Activated CD8-positive, alpha-beta T cell treated with anti-CD3 and anti-CD28 coated beads for 36 hours (primary cell): ENCODE measurements at places on chromosomes 12 and 14. TPM values are rescaled to one million over a fixed set of nuclear protein-coding genes. Genes with fewer than 3 reads are reported as not detected.

- no peak for DNase-seq
Measured at GRCh38 chr14:75636100-75636692, 24.5 kb downstream of the ERG28 start.

GRCh38 chr14:69763761-69764510, 3.0 kb upstream of the SRSF5 start:
- peak; percentile 53 for DNase-seq

- DNase-seq = no peak
Measured at GRCh38 chr12:105459760-105460330, 129.4 kb downstream of the C12orf75 start.

DNA sequence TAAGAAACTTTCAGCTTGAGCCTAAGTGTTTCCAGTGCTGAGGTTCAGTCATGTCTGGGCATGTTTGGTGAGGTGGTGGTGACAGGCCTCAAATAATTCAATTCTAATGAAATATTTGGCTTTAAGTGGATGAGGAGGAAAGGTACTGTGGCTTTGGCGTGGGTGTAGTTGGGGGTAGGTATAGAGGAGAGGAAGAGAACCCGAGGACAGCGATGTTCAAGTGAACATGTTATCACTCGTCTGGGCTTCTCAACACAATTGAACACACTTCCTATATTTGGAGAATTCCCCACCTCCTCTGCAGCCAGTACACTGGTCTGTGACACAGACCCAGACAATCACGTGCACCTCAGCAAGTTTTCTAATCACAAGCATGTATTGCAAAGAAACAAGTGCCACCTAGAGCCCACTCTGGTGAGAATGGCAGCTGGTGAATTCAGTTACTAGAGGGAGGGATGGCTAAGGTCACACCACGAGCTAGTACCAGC, 53.0 kb downstream of the IFNG-AS1 start:
- DNase-seq = peak; percentile 65

DNA sequence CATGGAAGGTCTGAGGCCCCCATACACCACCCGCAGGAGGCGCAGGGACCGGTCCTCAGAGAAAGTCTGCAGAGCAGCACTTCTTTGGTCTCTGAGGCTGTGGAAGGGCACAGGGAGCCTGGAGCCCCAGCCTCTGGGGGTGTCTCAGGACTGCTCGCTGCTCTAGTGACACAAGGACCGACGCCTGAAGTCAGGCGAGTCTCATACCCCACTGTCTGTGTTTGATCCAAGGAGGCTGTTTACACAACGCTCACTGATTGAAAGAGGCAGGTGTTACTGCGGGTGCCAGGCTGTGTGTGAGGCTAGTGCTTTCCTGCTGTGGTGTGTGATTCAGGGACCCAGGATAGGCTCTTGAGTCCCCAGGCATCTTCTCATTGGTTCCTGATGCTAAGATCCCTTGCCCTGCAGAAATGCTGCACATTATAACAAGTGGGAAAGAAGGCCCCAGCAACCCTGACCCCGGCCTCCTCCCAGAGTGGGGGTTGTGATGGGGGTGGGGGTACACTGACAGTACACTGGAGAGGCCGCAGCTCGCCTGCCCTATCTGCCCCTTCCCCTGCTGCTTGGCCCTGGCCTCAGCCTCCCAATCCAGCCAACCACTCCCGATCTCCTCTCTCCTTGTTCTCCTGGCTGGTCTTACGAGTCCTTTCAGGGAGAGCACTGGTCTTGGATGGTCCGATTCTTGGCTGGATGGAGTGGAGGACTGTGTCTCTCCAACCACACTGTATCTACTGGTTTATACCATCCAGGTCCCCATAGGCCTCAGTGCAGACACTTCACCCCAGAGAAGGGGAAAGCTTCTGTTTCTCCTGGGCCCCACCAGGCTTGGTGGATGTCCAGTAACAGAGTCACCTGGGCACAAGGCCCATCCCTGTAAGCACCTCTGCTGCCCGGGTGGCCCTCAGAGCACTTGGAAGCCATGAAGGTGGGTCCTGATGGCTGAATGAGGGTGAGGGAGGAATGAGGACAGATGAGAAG, 6.6 kb downstream of the CACNA2D4 start:
- DNase-seq = no peak

GRCh38 chr12:68317047-68317667, 15.0 kb downstream of the MDM1 start:
- DNase-seq = peak; percentile 68

DNA sequence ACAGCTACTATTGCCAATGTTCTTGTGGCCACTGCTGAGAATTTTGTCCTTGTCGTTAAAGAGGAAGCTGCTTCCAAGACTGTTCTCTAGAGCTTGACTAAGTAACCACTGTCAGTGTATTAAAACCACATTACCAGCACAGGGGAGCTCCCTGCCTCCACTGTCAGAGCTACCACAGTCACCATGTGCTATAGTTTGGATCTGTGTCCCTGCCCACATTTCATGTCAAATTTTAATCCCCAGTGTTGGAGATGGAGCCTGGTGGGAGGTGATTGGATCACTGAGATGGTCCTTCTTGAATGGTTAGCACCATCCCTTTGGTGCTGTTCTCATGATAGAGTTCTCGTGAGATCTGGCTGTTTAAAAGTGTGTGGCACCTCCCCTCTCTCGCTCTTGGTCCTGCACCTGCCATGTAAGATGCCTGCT, 23.2 kb upstream of the RAP1B start:
- peak; percentile 79 for DNase-seq

DNA sequence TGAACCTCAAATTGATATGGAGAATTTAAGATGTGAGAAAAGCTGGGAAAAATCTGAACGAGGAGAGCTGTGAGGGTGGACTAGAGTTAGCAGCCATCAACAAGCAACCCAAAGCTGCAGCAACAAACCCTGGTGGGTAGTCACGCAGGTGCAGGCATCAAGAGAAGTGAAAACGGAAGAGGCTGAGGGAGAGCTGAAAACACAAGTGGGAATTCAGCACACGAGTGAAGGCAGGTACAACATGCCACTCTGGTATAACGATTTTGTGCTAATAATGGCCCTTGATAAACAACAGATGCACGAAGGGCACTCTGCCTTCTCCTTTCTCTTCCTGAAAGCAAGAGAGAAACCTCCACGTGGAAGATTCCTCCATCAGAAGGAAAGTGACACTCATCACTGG, 11.5 kb downstream of the TCL1B start:
- DNase-seq = no peak

DNA sequence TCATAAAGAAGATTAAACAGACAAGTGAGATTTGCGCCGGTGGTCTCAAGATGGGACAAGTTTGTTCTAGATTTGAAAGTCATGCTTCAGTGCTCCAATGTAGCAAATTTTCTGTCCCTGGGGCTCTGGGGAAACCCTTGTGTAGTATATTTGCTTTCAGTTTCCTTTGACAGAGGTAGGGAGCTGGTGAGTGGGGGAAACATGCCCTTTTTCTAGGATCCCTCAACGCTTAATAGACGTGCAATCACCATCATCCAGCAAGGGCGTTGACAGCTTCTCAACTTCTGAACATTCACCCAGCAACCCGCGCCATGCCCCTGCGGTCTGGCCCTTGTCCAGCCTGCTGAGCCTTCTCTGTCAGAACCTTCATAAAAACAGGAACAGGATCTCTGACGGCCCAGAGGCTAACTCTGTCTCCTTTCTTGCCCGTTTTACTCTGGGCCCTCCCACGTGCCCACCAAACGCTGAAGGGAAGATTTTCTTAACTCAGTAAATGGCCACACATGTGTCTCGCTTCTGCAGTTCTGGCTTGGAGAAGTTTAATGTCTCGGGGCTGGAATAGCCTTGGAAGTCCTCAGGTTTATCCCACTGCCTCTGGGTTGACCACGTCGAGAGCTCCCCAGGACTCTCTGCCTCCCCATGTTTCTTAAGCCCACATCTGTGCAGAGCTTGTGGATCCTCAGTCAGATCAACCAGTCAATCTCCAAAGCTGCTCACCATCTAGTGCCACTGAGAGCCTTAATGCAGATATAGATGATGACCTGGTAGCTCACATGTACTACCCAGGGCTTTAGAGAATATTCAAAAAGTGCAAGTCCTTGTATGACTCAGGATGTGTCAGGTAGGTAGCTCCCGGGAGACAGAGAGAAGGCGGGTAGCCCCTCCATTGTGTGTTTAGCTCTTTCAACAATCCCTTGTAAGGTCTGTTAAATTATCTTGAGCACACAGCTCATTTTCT, 58.1 kb upstream of the CCND2 start:
- peak; percentile 73 for DNase-seq

- no peak for DNase-seq
Measured at GRCh38 chr12:87266305-87266704, 762.9 kb downstream of the C12orf50 start.

- DNase-seq = no peak
Measured at GRCh38 chr12:114764510-114764909, 80.5 kb upstream of the TBX3 start.

GRCh38 chr14:29274890-29275596, 508.5 kb downstream of the FOXG1 start:
- DNase-seq = no peak

DNA sequence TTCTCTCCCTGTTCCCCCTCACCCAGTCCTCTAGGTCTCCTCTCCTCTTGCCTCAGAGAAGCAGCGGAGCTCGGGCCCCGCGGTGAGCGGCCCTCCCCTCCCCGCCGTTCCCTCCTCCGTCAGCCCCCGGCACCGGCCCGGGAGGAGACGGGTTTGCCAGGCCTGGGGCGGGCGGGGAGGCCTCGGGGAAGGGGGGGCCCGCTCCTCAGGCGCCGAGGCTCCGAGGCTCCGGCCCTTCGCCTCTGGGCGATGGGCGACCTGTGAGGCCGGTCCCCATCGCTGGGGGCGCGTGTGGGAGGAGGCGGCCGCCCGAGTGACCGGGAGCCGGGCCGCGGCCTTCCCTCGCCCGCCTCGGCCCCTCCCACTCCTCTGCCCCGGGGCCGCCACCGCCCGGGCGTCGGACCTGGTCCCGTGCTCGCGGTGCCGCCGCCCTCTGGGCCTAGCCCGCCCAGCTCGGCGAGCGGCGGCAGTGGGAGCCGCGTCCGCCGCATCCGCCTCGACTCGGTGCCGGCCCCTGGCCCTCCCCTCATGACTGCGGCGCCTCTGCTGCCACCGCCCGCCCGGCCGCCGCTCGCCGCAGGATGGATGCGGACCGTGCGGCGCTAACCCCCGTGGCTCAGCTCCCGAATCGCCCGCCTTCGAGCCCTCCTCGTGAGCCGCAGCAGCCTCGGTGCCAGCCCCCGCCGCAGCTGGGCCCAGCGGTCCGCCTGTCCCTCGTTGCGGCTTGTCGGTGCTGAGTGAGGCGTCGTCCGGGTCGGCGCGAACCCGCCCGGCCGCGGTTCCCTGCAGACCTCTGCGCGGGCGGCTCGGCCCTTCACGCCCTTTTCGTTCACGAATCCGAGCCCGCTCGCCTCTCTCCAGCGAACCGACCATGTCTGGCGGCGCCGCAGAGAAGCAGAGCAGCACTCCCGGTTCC, 574 bp downstream of the WNK1 start:
- peak; percentile 51 for DNase-seq

DNA sequence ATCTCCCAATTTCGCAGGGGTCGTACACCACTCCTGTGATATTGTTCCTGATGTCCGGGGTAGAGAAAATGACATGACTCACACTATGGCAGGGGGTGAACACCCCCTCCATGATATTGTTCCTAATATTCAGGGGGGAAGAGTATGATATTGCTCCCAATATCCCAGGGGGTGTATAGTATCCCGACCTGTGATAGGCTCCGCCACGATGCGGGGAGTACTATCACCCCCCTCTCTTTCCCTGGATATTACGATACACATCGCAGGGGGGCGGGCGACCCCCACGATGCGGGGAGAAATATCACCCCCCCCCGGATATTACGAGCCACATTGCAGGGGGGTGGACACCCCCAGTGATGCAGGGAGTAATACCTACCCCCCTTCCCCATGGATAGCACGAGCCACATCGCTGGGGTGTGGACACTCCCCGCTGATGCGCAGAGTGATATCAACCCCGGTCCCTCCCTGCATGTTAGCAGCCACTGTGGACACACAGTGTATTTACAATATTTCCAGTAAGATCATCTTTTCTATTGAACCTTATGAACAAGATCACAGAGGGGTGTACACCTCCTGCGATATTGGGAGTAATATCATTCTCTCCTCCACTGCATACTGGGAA, 17.7 kb downstream of the SMIM41 start:
- no peak for DNase-seq

DNA sequence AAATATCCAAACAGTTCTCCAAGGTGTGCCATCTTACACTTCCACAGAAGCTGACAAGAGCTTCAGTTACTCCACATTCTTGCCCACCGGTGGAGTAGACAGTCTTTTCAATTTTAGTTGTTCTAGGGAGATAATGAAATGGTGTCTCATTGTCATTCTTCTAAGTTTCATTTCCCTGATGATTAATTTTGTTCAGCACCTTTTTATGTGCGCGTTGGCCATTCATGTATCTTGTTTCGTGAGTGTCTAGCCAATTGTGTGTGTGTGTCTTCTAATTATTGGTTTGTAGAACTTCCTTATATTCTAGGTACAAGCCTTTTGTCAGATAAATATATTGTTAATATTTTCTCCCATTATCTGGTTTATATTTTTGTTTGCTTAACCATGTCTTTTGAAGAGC, 63.1 kb downstream of the GLT1D1 start:
- DNase-seq = no peak

GRCh38 chr14:93185349-93185720, 218 bp downstream of the LYSET start:
- DNase-seq = no peak

- no peak for DNase-seq
Measured at GRCh38 chr14:77889971-77890442, 90.1 kb downstream of the ADCK1 start.

GRCh38 chr12:24742378-24742777, 206.5 kb downstream of the BCAT1 start:
- DNase-seq = peak; percentile 42

GRCh38 chr14:102668291-102668873, 75.9 kb downstream of the RCOR1 start:
- no peak for DNase-seq

DNA sequence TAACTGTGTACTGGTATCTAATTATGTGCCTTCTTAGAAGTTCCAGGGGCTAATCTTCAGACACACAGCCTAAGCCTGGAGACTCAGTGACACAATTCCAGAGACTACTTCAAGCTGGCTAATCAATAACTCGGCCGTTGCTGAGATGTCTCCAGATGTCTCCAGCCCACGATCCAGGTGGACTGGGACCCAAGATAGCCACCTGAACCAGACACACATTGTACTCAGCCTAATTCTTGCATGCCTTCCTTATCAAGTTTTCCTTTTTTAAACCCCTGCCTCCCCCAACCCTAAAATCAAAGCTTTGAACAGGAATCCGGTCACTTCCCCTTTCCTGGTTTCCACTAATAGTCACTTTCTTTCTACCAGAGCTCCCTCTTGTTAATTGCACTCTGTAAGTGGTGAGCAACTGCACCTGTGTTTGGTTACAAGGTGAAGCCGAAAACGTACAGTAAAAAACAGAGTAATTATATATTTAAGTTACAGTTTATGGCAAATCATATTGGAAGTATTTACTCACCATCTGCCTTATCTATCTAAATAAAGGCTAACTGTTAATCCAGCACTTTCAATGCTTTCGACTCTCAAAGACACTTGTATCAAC, 39.8 kb upstream of the PTGDR start:
- no peak for DNase-seq

PDZRN4 gene
- total RNA-seq = not detected

KRT71 gene
- not detected for total RNA-seq

CRACR2A gene
- 21.2 TPM for total RNA-seq

HOXC5 gene
- total RNA-seq = not detected

ERGIC2 gene
- total RNA-seq = 101 TPM

RAPGEF3 gene
- 0.56 TPM for total RNA-seq
